ENCODE measurements at places on chromosomes 5 and 9.

- DNase-seq: no peak
Observed at GRCh38 chr9:130332384-130332926, 66.9 kb downstream of the HMCN2 start.

GRCh38 chr9:734831-735511 lies 106.5 kb upstream of the DMRT1 start:
- no peak for DNase-seq

DNA sequence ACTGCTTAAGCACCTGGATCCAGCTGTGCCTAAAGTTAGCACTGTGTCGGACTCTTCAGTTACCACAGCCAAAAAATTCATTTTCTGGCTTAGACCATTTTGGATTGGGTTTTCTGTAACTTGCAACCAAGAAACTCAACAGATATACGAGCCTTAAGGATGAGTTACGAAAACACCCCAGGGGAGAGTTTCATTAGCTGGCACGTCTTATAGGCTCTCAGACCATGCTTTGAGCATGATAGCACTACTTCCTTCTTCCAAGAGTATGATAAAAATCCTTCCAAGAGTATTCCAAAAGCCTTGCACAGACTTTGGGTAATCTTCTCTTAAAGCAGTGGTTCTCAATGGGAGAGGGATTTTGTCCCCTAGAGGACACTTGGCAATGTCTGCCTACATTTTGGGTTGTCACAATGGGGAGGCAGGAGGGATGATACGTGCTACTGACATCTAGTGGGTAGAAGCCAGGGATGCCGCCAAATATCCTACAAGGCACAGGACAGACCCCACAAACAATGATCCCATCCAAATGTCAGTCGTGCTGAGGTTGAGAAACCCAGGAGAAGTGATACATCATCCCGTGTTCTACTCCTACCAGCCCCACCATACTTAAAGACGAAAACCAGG lies 64.8 kb downstream of the SMIM23 start:
- DNase-seq: no peak

GRCh38 chr9:38063363-38063707 lies 5.7 kb downstream of the SHB start:
- DNase-seq: no peak

DNA sequence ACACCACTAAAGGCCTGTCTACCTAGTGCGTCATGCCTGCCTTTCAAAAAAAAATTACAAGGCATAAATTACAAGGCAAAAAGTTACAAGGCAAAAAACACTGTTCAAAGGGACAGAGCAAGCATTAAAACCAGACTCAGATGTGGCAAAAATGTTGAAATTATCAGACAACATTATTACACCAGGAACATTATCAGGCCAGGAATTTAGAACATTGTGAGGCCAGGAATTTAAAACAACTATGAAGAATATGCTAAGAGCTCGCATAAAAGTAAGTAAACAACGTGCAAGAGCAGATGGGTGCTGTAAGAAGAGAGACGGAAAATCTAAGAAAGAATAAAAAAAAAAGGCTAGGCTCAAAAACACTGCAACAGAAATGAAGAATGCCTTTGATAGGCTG lies 18.2 kb upstream of the MLANA start:
- no peak for DNase-seq

DNA sequence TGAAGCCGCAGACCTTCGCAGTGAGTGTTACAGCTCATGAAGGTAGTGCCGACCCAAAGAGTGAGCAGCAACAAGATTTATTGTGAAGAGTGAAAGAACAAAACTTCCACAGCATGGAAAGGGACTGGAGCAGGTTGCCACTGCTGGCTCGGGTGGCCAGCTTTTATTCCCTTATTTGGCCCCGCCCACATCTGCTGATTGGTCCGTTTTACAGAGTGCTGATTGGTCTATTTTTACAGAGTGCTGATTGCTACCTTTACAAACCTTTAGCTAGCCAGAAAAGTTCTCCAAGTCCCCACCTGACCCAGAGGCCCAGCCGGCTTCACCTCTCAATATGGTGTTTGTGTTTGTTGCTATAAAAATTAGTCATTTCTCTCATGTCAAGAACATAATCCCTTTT lies 49.7 kb downstream of the RECK start:
- no peak for DNase-seq

DNA sequence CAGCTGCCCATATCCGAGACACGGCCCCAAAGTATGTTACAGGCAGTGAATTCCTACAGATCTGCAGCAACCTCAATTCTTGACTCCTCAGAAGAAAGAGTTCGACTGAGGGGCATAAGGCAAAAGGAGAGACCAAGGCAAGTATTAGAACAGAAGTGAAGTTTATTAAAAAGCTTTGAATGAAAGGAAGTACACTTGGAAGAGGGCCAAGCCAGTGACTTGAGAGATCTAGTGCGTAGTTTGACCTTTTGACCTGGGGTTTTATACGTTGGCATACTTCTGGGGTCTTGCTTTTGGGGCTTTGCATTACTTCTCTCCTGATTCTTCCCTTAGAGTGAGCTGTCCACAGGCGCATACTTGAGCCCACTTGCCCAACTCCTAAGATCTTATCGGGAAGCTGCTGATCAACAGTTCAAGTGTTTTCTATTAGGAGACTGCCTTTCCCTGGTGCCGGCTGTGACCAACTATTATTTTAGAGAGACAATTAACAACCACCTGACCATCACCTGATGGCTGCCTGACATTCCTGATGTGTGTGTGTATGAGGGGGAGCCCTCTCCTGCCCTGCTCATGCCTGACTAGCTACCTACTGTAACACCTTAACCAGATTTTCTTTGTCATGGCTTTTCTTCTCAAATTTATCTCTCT lies 1.5 kb upstream of the DEPDC1B start:
- no peak for DNase-seq

- no peak for DNase-seq
Observed at GRCh38 chr5:126125407-126125806, 297.8 kb upstream of the GRAMD2B start.

GRCh38 chr5:174837919-174838902 lies 113.8 kb downstream of the MSX2 start:
- no peak for DNase-seq

GRCh38 chr5:135393229-135393628 lies 5.8 kb downstream of the MACROH2A1 start:
- no peak for DNase-seq

DNA sequence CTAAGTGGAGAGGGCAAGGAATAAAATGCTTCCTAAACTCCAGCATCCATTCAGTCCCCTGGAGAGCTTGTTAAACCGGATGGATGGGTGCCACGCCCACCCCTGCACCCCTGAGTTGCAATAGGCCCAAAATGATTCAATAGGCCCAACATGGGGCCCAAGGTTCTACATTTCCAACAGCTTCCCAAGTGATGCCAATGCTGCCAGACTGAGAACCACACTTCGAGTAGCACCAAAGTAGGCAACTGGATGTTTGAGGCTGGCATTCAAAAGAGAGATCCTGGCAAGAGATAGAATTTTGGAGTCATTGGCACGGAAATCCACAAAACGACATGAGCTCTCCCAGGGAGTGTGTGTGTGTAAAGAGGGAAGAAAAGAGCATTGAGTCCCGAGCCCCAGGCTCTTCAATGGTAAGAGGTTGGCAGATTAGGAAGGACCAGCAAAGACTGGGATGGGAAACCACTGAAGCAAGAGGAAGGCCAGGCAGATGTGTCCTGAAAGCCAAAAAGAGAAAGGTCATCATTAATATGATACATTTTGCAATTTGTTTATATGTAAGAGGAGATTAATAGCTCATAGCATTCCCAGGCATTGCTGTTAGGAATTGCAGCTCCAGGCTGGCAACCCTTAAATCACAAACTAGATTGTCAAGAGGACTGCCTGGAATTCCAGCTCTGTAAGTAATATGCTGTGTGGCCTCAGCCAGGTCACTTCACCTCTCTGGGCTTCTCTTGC lies 130.6 kb downstream of the KCNIP1 start:
- DNase-seq: no peak

- DNase-seq: no peak
Observed at GRCh38 chr9:94923326-94924089, 197.0 kb downstream of the AOPEP start.

DNA sequence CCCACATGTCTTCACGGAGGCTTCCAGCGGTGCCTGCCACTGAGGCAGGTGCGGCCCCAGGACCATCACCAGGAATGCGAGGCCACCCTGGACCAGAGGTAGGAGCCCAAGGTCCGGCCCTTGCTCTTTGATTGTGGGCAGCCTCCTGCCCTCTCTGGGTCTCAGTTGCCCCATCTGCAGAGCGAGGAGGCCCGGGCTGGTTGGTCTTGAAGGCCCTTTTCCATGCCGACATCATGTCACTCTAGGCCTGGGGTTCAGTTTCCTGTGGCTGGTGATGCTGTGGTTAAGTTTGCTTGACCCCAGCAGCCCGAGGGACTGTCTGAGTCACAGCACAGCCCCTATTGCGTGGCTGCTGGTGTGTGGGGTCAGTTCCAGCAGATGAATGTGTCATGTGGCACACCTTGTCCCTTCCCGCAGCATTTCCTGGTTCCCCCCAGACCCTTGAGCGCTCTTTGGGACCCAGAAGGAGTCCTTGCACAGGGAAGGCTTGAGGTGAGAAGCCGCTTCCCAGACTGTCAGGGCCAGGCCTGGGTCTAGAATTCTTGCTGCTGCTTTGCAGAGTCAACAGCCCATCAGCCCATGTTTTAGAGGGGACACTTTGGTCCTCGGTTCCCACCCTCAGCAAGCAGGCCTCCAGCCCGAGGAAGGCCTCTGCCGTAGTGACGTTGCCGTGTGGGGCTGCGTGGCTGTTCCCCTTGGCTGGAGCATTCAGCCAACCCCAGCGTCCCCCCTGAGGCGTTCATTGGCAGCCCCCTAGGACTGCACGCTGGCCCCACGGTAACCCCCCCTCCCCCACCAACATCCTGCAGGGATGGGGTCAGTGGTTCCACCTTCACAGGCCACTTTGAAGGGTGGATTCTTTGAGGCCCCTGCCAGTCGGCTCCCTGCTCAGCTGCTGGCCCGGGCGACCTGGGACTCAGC lies 31.0 kb upstream of the HMCN2 start:
- DNase-seq: no peak

DNA sequence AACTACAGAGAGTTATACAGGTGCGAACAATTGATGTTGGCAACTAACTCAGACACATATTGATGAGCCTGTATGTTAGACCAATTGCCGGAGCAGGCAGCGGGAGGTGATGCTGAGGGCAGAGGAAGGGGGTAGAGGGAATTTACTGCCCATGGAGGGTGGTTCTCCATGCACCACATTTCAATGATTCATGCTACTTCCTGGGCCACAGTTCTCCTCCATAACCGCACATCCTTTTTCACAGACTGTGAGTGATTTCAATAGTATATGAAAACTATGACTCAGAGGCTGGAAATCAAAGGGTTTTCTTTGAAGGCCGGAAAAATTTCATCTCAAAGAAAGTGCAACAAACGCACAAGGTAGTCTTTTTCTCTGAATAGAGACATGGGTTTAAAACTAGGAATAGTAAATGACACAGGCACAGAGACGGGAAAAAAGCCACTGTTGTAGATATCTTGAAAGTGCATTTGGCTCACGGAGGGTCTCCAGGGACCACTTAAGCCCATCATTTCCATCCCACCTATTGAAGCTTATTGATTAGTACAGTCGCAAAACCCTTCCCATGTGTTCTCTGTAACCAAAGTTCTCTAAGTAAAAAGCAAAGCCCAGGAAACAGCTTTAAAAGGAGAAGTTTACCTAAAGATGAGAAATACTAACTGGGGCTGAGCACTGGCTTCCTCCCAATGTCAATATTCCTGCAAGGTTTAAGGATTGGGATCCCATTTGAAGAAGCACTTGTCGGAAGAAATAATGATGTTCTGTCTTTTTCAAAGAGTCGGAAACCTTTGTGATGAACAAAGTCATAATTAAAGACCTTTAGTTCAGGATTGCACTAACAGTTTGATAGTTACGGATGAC lies 28.0 kb upstream of the ADAM19 start:
- peak; percentile 37 for DNase-seq

- DNase-seq: no peak
Observed at GRCh38 chr5:118461436-118461835, 526.9 kb downstream of the DTWD2 start.

- no peak for DNase-seq
Observed at GRCh38 chr9:133579601-133580418, 29.4 kb downstream of the FAM163B start.

GRCh38 chr5:144308174-144308573 lies 137.5 kb downstream of the KCTD16 start:
- no peak for DNase-seq

DNA sequence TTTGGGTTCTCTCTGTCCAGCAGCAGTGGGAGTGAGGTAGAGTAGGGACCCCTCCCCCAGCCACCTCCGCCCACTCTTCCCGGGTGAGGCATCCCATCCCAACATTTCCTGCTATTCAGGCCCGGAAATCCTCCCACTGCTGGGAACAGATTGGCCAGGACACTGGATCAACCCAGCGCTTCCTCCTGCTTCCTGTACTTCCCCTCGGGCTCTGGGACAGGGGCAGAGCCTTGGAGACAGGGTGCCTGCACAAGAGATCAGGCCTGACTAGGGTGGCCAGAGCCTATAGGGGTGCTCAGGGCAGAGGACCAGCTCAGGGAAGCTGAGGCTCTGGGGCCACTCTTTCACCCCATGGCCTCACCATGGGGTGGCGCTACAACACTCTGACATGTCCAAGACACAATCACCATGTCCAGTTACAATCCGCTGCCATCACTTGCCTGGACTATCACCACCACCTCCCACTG lies 14.5 kb downstream of the SH2D3C start:
- no peak for DNase-seq

DNA sequence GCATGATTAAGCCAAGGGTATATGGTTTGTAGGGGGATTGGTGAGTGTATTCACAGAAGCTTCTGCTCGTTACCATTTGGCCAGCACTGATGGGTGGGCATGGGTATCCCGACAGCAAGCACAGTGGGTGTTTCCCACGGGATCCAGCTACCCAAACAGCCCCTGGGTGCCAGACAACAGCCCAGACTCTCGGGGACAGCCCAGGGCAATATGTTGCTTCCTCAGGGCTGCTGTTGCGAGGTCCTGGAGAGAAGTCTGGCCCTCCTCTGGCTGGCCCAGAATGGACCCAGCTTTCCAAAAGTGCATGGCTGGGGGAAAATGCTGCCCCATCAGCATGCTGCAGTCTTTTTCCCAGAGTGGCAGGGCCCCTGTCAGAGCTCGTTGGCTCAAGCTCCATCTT lies 247.0 kb downstream of the IRX1 start:
- DNase-seq: no peak

DNA sequence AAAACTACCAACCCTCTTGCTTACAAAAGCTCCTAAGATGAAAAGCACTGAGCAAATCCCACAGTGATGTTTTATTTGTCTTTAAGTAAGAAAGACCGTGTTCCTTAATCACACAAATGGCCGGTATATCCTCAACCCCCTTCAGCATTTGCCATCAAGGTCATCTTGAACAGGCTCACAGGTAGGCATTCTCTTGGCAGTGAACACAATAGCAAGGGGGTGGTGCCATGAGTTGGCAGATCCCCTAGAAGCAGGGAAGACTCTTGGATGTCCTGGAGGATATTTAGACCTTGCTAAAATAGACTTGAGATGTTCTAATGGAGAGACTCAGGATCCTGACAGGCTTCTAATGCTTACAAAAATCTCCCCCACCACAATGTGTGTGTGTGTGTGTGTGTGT lies 323.0 kb downstream of the SPOCK1 start:
- DNase-seq: no peak

Data from activated CD4-positive, alpha-beta T cell treated with anti-CD3 and anti-CD28 coated beads for 24 hours (primary cell).